Mucosa of descending colon (tissue), 3 donors: ENCODE measurements at places on chromosomes 12 and 14. TPM values are rescaled to one million over a fixed set of nuclear protein-coding genes. Genes with fewer than 3 reads are reported as not detected.

DNA sequence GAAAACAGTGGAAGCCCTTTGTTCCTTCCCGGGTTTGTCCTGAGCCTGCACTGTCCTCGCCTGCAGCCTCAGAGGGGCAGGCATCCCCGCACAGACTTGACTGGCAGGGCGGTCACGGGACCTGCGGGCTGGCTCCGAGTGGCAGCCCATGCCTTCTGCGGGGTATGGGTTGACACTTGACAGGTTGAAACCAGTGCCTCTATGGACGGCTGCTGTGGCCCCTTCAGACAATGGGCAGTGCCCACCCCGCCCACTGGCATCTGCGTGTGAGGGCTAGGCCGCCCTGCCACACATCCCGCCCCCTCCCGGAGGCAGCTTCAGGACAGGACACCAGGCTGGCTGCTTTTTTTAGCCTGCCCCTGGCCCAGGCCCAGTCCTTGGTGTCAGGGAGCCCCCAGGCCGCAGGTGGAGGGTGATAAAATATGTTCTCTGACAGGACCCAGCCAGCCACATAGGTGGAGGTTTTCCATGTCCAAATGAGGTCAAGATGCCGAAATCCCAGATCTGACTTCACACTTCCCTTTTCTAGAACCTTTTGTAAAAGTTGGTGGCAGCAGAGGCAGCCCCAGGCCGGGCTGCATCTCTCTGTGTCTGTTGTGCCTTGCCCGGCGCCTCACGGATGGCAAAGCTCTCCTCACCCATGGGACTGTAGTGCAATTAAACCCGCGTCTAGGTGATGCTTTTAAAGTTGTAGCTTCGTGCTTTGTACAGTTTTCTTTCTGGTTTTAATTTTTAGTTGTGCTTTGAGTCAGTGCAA is 10.0 kb downstream of the ANKRD9 start:
- DNase-seq: no peak

DNA sequence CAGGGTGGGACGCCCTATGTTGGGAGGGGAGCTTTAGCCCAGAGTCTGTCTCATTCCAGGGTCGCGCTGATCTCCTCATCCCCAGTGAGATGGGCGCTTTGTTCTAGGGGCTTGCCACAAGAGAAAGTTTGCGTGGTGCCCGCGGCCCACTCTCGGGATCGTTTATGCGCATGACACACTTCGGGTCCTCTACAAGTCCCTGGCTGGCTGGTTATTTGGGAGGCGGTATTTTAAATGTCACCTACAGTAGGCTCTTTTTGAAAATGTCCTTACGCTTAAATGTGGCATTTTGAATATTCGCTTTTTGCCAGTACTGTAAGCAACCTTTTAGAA is 541 bp downstream of the GOLT1B start:
- DNase-seq: no peak

GRCh38 chr12:12079291-12079690 is 8.6 kb downstream of the BCL2L14 start:
- no peak for DNase-seq

GRCh38 chr14:51979088-51979709 is 10.1 kb upstream of the RTRAF start:
- DNase-seq: peak; percentile 95

DNA sequence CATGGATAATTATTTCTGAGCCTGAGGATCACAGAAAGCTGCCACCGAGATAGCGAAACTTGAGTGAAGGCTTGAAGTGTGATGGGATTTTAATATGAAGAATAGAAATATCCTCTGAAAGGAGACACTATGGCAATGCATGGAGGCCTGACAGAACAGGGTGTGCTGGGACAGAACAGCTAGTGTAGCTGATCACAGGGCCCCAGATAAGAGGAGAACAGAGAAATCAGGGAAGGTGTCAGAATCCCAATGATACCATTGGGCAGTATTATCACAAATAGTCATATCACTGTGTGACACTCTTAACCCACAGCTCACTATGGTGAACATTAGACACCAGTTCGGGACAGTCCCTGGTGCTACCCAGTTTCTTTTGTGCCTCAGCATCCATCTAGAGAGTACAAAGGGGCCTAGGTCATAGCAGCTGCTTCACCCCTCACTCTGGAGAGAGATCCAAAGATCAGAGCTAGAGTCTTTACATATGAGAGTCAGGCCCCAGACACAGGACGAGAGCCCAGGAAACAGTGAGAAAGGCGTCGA is 506 bp upstream of the OR10P1 start:
- no peak for DNase-seq

DNA sequence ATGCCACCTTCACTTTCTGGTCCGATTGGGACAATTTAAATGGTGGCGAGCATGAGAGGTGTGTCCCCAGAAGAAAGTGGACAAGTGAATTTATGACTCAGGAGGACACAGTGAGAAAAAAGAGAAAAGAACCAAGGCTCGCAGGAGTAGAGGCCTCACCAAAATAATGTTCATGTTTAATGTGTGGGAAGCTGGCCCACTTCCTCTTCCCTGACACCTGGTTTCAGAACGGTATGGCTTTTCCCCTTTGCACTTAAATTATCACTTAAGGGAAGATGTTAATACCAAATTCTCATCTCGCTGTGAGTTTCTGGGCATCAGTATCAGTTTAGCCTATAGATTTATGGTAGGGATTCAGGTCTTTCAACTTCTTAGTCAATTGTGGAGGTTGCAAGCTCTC is 226.4 kb downstream of the GLT1D1 start:
- no peak for DNase-seq

- DNase-seq: no peak
These were observed 64.5 kb upstream of the USP44 start for GRCh38 chr12:95615749-95616148.

DNA sequence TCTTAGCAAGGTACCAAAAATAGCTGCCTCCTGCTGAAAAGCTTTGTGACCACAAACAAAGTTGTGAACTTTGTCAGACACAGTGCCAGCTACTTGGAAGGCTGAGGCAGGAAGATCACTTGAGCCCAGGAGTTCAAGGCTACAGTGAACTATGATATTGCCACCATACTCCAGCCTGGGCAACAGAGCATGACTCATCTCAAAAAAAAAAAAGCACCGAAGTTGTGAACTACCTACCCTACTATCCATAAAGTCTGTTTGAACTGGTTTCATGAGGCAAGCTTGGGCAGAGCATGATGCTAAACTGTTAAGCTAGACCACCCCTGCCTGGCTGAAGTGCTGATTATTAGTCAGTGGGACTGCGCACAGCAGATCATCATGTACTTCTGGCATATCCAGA is 75.5 kb downstream of the RAD52 start:
- DNase-seq: no peak

- DNase-seq: no peak
These were observed 178.1 kb downstream of the CRADD start for GRCh38 chr12:93855261-93855660.

DNA sequence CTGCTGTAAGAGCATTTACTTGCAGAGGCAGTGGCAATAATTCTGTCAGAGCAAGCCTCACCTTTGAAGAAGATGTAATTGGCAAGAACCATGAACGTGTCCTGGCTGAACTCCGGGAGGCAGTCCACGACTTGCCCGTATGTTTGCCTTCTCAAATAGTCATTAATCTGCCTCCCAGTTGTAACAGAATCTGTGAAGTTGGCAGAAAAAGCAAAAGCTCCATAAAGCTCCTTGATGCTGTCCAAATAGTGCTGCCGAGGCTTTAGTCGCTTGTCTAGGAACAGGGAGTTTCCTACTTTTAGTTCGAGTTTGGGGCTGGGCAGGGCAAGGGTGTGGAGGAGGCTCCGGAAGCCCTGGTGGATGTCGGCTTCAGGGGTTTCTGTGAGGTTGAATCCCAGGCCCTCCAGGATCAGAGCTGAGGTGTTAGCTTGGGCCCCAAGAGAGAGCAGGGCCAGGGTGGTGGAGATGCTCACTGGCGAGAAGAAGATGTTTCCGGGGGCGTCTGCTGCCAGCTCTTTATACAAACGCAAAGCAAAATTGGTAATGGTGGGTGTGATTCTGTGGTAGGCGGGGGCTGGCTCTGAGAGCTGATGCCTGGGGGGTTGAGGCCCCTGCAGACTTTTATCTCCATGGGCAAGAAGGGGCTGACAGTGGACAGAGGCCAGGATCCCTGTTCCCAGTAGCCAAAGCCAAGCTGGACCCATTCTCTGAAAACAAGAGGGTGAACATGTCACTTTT is 4.4 kb downstream of the SERPINA11 start:
- DNase-seq: no peak

GRCh38 chr12:46917821-46918220 is 92.0 kb upstream of the SLC38A4 start:
- DNase-seq: no peak

- no peak for DNase-seq
These were observed 108.0 kb upstream of the MAX start for GRCh38 chr14:65210118-65210821.

DNA sequence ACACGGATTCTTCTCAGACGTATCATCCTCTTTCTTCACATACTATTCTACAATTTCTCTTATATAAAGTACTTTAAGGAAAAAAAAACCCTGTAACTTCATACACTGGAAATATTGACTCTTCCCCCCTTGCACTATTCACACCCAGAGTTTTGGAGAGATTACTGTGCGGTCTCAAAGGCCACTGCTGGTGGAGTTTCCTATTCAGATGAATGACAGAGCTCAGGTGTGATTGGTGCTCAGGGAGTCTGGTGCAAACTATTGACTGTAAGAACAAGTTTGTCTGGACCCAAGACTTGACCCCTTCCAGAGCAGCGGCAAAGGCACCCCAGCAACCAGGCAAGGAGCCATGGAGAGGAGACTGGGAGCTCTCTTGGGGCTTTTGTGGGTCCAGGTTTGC is 187.5 kb upstream of the OR4E1 start:
- DNase-seq: no peak

DNA sequence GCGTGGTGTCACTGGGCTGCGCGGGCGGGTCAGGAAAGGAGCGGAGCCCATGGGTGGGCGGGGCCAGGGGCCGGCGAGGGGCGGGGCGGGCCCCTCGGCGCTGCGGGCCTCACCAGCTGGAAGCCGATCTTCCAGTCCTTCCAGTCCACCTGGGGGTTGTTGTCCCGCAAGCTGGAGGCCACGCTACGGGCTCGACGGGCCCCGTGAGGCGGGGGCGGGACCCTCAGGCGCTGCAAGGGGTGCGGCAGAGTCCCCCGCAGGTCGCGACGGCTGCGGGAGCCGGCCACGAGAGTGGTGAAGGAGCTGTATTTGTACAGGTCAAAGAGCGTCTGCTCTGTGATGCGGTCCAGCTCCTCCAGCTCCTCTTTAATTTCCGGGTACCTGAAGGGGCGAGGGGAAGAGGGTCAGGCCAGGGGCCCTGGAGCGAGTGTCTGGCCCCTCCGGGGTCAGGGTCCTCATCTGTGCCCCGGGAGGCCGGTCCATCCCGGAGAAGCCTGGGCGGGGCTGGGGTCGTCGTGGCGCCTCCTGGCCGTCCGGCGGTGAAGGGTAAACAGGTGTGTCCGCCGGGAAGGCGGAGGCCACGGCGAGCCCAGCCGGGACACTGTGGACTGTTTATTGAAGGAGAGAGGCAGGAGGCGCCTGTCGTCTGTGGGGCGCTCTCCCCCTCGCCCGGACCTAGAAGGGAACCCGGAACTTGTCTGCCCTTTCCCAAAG is 11.9 kb downstream of the SCNN1A start:
- DNase-seq: peak; percentile 90

- no peak for DNase-seq
These were observed 14.2 kb downstream of the RPS6KL1 start for GRCh38 chr14:74908861-74909341.

DNA sequence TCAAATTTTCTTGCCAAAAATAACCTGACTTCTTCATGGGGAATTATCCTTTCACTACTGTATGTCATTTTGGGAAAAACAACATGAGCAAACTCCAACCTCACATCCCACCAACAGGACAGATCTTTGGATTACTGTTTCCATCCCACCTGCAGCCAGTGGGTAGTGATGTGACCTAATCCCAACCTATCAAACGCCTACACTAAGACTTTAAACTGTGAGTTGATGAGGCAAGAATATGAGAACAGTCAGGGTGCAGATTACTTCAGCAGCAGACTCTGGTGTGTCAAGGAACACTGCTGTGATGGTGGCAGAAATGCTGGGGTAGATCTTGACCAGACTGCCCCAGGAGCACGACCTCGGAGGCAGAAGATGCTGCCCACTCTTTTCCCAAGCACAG is 293.2 kb downstream of the DUSP6 start:
- DNase-seq: no peak

GRCh38 chr12:13114251-13115052 is 11.0 kb upstream of the GSG1 start:
- DNase-seq: no peak

DNA sequence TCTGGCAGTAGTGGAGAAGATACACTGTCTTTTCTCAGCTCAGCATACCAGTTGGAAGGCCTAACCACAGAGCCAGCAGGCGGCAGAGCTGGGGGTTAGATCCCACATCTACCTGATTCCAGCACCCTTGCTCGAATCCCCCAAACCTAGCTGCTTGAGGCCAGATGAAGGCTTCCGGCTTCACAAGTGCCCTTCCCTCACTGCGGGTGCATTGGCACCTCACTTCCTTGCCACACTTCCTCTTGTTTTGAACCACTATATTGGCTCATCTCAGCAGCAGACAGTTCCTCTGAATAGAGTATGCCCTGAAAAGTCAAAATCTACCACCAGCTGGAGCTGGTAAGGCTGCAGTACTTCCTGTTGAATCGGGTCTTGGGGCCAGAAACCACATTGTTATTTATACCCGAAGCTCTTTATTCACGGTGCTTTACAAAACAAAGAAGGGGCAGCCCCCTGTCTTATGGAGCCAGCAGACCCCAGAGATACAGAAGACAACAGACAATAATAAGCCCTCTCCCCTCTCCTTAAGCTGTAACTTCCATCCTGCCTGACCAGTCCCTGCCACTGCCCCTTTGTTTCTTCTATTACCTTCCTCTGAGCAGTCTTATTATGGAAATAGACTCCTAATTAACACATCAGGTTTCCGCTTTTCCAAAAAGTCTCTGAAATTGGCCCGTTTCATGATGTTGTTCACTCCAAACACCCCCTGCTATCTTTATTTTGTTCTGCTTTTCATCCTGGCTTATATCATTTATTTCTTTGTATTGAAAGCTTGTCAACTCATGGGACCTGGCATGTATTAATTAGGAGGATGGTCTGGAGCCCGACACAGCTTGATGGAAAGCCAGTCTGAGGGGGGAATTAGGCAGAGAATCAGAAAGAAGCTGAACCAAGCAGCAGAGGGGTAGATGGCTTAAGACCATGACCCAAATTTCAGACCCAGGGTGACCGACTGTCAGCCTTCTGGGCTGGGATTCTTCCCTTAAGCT is 233.5 kb downstream of the EFCAB11 start:
- DNase-seq: peak; percentile 75

GRCh38 chr12:116160231-116160630 is 117.3 kb downstream of the MED13L start:
- no peak for DNase-seq

The LTBR gene
- total RNA-seq: 114 TPM

The DEGS2 gene
- total RNA-seq: 27.9 TPM

The GPR135 gene
- total RNA-seq: 2.8 TPM

The TMEM117 gene
- 12.3 TPM for total RNA-seq

The CIDEB gene
- total RNA-seq: 12.1 TPM

The GALNT8 gene
- total RNA-seq: 18.9 TPM

The LRFN5 gene
- total RNA-seq: 4.1 TPM

The CPNE6 gene
- total RNA-seq: 0.14 TPM

The KLRD1 gene
- total RNA-seq: 3.7 TPM

The SBNO1 gene
- total RNA-seq: 33.4 TPM

The EPS8 gene
- total RNA-seq: 100 TPM

The TXNRD1 gene
- 117 TPM for total RNA-seq

The MAP1LC3B2 gene
- 1.6 TPM for total RNA-seq

The PRH2 gene
- not detected for total RNA-seq

The ST8SIA1 gene
- total RNA-seq: 23.8 TPM

The TAS2R14 gene
- 2.6 TPM for total RNA-seq

The DPPA3 gene
- not detected for total RNA-seq
